ENCODE measurements at places on chromosomes 4 and X.

DNA sequence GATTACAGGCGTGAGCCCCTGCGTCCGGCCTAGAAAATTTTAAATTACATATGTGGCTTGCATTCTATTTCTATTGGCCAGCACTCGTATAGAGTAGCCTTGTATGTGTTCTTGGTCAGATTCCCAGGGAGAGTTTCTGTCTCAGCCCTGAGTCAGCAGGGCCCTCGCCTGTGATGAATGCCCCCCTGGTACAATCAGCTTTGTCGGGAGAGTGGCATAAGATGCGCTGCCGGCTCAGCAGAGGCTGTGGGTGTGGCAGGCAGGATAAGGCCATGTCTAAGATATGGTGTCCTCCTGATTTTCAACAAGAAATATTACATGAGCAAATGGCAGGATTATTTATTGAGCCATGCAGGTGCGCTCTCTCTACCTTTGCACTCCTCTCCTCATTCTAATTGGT lies 1.6 kb upstream of the REELD1 start:
- no peak for DNase-seq
- no peaks in the 10 kb centered on the region for H3K4me1 ChIP-seq
- H3K27ac ChIP-seq, result no peak overlapping the region
- H3K27me3 ChIP-seq, result peaks cover 11% of the 10 kb centered on the region
- no peak overlapping the region for H3K4me3 ChIP-seq

DNA sequence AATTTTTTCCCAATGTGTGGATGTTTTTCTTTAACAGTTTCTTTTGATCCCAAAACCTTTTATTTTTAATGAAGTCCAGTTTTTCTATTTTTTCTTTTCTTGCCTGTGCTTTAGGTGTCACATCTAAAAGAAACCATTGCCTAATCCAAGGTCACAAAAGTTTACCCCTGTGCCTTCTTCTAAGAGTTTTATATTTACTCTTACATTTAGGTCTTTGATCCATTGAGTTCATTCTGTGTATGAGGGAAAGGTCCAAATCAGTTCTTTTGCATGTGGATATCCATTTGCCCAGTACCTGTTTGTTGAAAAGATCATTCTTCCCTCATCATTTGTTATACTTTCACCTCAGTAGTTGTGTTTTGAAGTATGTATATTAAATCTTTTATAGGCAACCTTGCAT lies 13.0 kb downstream of the LRP2BP start:
- H3K4me1 ChIP-seq, result peaks cover 7% of the 10 kb centered on the region
- no peaks in the 10 kb centered on the region for H3K36me3 ChIP-seq
- DNase-seq, result no peak
- H3K4me3 ChIP-seq, result no peak overlapping the region
- H3K27ac ChIP-seq, result no peak overlapping the region

- H3K27ac ChIP-seq, result peak overlapping the region; percentile 34
- no peak overlapping the region for H3K4me3 ChIP-seq
- no peak for DNase-seq
- H3K36me3 ChIP-seq, result peaks cover 5% of the 10 kb centered on the region
- peaks cover 14% of the 10 kb centered on the region for H3K4me1 ChIP-seq
These were observed 93.8 kb downstream of the ARHGAP10 start for GRCh38 chr4:147825451-147826287.

DNA sequence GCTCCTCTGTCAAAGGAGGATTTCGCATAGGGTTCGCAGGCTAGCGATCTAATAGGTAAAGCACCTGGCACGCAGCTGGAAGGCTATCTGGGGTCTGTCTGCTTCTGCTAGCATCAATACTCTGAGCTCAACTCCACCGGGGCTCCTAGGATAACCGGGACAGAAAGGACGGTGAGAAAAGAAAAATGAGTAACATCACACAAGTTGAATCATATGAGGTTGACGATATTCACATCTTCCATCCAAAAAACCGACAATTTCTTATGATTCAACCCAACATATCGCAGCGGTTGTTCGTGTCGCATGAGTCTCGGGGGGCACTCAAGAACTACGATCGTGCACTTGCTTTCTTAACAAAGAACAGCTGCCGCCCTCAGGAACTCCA lies 1.8 kb downstream of the PROM1 start:
- H3K36me3 ChIP-seq, result peaks cover 3% of the 10 kb centered on the region
- peaks cover 84% of the 10 kb centered on the region for H3K27me3 ChIP-seq
- no peak for DNase-seq
- no peak overlapping the region for H3K27ac ChIP-seq
- H3K4me1 ChIP-seq, result peaks cover 13% of the 10 kb centered on the region
- peak overlapping the region; percentile 76 for H3K4me3 ChIP-seq

- DNase-seq, result peak; percentile 18
- H3K4me1 ChIP-seq, result peaks cover 20% of the 10 kb centered on the region
- H3K27me3 ChIP-seq, result no peaks in the 10 kb centered on the region
- no peaks in the 10 kb centered on the region for H3K36me3 ChIP-seq
These were observed 203.6 kb downstream of the SPRY1 start for GRCh38 chr4:123599920-123600810.

GRCh38 chr4:118114720-118115119 lies 80.4 kb downstream of the NDST3 start:
- H3K27ac ChIP-seq, result no peak overlapping the region
- H3K36me3 ChIP-seq, result no peaks in the 10 kb centered on the region
- peaks cover 4% of the 10 kb centered on the region for H3K27me3 ChIP-seq
- peaks cover 5% of the 10 kb centered on the region for H3K4me1 ChIP-seq
- DNase-seq, result no peak
- H3K4me3 ChIP-seq, result no peak overlapping the region

- H3K27ac ChIP-seq, result no peak overlapping the region
- peaks cover 17% of the 10 kb centered on the region for H3K27me3 ChIP-seq
- no peak for DNase-seq
- H3K4me3 ChIP-seq, result no peak overlapping the region
These were observed 139.2 kb downstream of the NWD2 start for GRCh38 chr4:37383579-37384229.

DNA sequence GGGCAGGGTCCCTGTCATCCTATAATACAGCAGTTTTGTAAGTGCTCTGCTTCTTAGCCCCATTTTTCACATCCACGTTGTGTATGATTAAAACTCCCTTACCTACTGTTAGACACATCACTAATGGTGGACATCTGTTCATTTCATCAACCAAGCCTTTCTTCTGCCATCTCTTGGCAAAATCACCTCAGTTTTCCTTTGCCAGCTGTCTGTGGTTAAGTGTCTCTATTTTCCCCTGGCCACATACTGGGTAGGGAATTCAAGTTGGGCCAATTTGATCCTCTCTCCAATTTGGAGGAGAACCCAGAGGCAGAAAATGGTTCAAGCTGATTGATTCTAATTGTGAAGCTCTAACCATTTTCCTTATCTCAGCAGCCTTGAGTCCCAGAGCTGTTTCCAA lies 436.1 kb downstream of the PCDH7 start:
- no peak for DNase-seq
- no peaks in the 10 kb centered on the region for H3K36me3 ChIP-seq
- H3K4me1 ChIP-seq, result no peaks in the 10 kb centered on the region
- H3K27me3 ChIP-seq, result no peaks in the 10 kb centered on the region
- no peak overlapping the region for H3K27ac ChIP-seq
- no peak overlapping the region for H3K4me3 ChIP-seq

DNA sequence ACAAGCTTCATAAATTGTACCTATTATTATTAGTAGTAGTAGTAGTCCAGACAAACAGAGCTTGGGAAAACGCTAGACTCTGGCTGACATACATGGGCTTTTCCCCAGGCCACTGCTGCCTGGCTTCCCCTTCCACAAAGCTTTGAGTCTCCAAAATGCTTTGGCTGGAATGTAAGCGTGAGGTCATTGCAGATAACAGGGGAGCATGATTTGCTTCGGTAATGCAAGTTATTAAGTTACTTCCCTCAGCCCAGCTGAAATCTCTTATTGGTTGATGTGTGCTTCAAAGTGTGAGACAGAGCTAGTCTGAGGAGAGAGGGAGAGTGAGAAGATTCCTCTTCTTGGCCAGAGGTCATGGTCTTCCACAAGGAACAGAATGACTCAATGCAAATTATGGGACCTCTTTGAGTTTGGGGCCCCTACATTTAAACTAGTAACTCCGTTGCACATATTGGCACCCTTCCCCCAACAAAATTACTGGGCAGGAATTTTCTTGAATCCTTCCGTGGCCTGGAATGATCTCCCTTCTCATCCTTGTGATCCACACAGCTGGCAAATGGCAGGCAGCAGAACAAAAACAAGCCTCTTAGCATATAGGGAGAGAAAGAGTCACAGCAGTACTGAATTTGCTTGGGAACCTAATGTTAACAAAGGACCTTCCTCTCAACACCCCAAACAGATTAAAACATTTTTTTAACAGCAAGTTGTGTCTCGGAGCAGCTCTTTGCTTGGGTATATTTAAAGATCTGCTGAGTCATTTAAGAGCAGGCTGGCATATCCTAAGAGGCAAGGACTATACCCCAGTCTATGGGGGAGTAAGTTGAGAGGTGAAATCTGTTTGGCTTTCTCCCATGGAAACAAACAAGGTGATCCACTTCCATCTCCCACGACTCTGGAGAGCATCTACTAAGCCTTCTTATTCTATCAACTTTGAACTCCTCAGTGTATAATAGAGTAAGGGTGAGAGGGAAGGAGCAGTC lies 19.9 kb downstream of the AR start:
- H3K27me3 ChIP-seq, result no peaks in the 10 kb centered on the region
- H3K27ac ChIP-seq, result no peak overlapping the region
- no peaks in the 10 kb centered on the region for H3K36me3 ChIP-seq
- H3K4me3 ChIP-seq, result no peak overlapping the region

DNA sequence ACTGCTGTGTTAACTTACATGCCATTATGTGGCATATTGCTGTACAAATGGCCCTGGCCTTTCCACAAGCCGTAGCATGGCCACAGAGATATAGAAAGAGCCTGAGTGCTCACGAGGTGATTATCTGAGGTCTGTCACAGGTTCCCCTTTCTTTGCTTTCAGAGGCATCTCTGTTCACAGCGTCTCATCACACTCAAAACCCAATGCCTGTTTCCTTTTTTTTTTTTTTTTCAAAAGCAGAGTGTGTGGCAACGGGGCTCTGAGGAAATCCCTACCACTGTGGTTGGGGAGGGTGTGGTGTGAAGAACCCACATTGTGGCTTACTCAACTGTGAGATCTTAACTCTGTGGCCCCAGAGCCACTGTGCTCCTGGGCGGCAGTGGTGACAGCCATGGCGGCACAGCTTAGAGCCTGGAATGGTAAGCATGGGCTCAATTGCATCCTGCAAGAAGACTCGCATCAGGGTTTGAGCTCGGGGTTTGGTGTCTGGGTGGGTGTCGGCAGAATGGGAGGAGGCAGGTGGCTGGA lies 30.8 kb downstream of the RTL5 start:
- DNase-seq, result peak; percentile 67
- no peaks in the 10 kb centered on the region for H3K36me3 ChIP-seq
- peak overlapping the region; percentile 93 for H3K4me3 ChIP-seq
- peak overlapping the region; percentile 99 for H3K27ac ChIP-seq
- H3K27me3 ChIP-seq, result no peaks in the 10 kb centered on the region

GRCh38 chr4:169147191-169147590 lies 123.6 kb downstream of the SH3RF1 start:
- H3K4me1 ChIP-seq, result no peaks in the 10 kb centered on the region
- no peak for DNase-seq
- H3K36me3 ChIP-seq, result no peaks in the 10 kb centered on the region
- no peak overlapping the region for H3K27ac ChIP-seq

DNA sequence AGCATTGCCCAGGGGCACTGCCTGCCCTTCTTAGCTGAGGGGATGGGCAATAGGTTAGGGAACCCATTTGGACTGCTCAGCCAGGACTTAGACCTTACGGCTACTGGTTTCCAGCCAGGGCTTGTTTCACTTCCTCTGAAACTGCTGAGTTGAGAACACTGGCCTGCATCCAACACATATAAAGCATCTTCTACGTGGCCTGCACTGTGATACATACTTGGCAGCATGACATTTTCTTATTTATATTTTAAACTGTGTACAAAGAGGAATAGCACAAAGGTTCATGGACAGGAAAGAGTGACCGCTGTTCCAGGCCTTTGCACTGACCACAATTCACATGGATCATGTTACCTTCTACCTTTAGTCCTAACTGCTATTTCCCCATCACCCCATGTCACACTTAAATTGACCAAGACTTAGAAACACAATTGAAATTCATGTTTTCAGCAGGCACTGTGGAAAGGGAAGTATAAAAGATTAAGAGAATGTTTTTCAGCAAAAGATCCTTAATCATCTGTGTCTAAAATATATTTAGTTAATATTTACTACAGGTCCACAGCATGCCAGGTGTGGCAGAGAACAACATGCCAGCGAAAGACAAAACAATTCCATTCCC lies 43.7 kb downstream of the NLGN4X start:
- no peak overlapping the region for H3K4me3 ChIP-seq
- H3K27ac ChIP-seq, result no peak overlapping the region
- H3K4me1 ChIP-seq, result no peaks in the 10 kb centered on the region
- no peaks in the 10 kb centered on the region for H3K27me3 ChIP-seq
- no peaks in the 10 kb centered on the region for H3K36me3 ChIP-seq

DNA sequence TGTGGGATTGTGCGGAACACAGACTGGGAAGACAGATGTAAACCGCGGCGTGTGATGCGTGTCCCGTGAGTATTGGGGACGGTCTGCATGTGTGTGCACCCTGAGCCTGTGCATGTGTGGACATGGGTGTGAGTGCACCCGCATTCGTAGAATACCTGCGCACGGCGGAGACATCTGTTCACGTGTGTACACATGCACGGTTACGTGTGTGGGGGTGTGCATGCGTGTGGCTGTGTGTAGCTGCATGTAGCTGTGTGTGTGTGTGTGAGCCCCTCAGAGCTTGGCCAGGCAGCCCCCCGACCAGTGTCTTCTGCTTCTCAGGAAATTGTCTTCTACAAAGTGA lies 19.6 kb downstream of the ATP5ME start:
- H3K27ac ChIP-seq, result no peak overlapping the region
- no peaks in the 10 kb centered on the region for H3K36me3 ChIP-seq
- no peak overlapping the region for H3K4me3 ChIP-seq
- no peak for DNase-seq

DNA sequence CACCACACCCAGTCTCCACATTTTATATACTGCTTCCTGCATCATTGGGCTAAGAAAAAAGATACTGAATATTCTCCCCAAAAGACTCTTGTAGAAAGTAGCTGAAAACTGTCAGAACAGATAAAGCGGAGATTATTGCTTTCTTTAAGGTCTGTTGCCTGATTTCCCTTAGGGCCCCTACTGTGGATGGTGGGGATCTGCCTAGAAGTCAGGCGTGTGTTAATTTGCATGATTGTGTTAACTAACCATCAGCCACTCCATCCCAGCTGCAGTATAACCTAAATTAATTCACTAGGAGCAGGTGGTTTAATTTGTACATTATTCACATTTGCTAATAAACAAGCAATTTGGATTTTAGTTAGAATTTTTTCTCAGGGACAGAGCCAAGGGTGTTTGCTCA lies 360.3 kb downstream of the FBXW7 start:
- no peak overlapping the region for H3K27ac ChIP-seq
- no peak for DNase-seq
- no peak overlapping the region for H3K4me3 ChIP-seq
- no peaks in the 10 kb centered on the region for H3K27me3 ChIP-seq
- H3K36me3 ChIP-seq, result no peaks in the 10 kb centered on the region

DNA sequence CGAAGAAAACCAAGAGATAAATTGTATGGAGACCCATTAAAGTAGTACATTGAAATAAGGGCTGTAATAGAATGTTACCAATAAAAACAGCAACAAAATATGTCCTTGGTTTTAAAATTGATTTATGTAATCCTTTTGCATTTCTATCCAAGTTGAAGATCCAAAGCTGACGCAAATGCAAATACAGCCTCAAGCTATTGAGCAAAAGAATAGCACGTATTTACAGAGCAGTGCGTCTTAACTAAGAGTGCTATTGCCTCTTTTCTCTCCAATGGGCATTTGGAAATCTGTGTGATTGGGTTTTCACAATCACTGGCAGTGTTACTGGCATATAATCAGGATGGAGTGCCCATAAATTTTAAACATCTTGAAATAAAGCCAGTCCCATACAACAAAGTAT lies 417.4 kb downstream of the TLL1 start:
- DNase-seq, result no peak
- no peaks in the 10 kb centered on the region for H3K36me3 ChIP-seq
- H3K27me3 ChIP-seq, result no peaks in the 10 kb centered on the region

All from T-helper 17 cell (primary cell).